ENCODE measurements at places on chromosomes 3 and 15. TPM values are rescaled to one million over a fixed set of nuclear protein-coding genes. Genes with fewer than 3 reads are reported as not detected.

GRCh38 chr3:153783106-153783505, 338.1 kb upstream of the ARHGEF26 start:
- H3K27me3 ChIP-seq: no peaks in the 10 kb centered on the region
- no peaks in the 10 kb centered on the region for H3K36me3 ChIP-seq
- H3K4me3 ChIP-seq: no peak overlapping the region
- DNase-seq: no peak
- peak overlapping the region; percentile 58 for H3K27ac ChIP-seq
- no peaks in the 10 kb centered on the region for H3K4me1 ChIP-seq

The CCDC33 gene
- 0.11 TPM for total RNA-seq

- no peaks in the 10 kb centered on the region for H3K4me1 ChIP-seq
- no peak overlapping the region for H3K4me3 ChIP-seq
- no peaks in the 10 kb centered on the region for H3K36me3 ChIP-seq
- H3K27me3 ChIP-seq: no peaks in the 10 kb centered on the region
Observed at GRCh38 chr3:59277816-59278215, 228.0 kb upstream of the CFAP20DC start.

DNA sequence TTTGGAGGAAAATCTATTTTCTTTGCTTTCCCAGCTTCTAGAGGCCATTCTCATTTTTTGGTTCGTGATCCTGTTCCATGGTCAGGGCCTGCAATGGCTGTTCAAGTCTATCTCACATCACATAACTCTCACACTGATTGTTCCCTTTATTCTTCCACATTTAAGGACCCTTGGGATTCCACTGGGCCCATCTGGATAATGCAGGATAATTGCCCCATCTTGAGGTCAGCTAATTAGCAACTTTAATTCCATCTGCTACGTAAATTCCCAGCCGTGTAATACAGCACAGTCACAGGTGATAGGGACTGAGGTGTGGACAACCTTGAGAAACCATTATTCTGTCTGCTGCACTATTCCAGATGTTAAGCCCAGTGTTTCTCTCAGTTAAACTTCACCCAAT, 311.6 kb upstream of the CNTN4 start:
- H3K4me3 ChIP-seq: no peak overlapping the region
- H3K27ac ChIP-seq: no peak overlapping the region
- DNase-seq: no peak
- no peaks in the 10 kb centered on the region for H3K4me1 ChIP-seq
- H3K36me3 ChIP-seq: no peaks in the 10 kb centered on the region

GRCh38 chr3:42668793-42669217, 15.3 kb downstream of the ZBTB47 start:
- H3K4me1 ChIP-seq: peaks cover 42% of the 10 kb centered on the region
- H3K4me3 ChIP-seq: no peak overlapping the region
- no peaks in the 10 kb centered on the region for H3K27me3 ChIP-seq
- DNase-seq: no peak
- H3K36me3 ChIP-seq: no peaks in the 10 kb centered on the region

DNA sequence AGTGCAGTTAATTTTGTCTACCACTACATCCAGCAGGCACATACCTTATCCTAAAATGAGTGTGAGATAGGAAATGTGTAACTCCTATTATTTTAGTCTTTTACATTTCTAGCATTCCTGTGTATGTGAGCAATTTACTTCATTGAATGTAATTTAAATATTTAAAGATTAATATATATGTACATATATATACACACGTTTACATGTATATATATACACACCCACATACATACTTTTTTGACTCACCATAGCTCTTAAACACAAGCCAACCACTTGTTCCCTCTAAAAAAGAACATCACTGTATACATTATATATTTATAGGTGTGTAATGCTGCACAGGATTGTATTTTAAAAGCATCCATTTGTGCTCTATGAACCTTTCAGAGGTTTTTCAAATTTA, 425.6 kb upstream of the NECTIN3 start:
- H3K4me1 ChIP-seq: no peaks in the 10 kb centered on the region
- H3K27me3 ChIP-seq: no peaks in the 10 kb centered on the region
- no peak for DNase-seq
- H3K4me3 ChIP-seq: no peak overlapping the region
- H3K27ac ChIP-seq: no peak overlapping the region

- H3K27me3 ChIP-seq: peaks cover 91% of the 10 kb centered on the region
- H3K36me3 ChIP-seq: no peaks in the 10 kb centered on the region
- no peak overlapping the region for H3K4me3 ChIP-seq
- peaks cover 16% of the 10 kb centered on the region for H3K4me1 ChIP-seq
Observed at GRCh38 chr15:69662645-69663000, 210.0 kb downstream of the RPLP1 start.

DNA sequence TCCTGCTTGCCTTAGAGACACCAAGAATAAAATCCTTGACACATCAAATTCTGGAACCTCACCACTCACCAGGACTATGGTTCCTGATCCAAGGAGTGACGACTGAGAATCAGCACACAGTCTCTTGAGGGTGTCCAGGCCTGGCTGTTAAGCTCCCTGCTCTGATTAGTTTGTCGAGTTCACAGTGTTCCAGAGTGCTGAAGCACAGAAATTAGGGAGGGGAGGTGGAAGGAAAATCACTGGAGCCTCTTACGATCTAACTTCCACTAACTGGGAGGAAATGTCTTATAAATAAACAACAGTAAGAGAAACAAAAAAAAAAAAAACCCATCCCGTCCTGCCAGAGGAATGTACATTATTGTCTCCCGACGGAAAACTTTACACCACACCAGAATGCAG, 330.2 kb downstream of the TIGIT start:
- peak; percentile 48 for DNase-seq
- peaks cover 92% of the 10 kb centered on the region for H3K4me1 ChIP-seq
- peak overlapping the region; percentile 95 for H3K27ac ChIP-seq
- peak overlapping the region; percentile 68 for H3K4me3 ChIP-seq

The ATP13A4 gene
- 0.52 TPM for total RNA-seq

GRCh38 chr3:43640681-43641080, 18.9 kb upstream of the ANO10 start:
- H3K4me3 ChIP-seq: no peak overlapping the region
- no peaks in the 10 kb centered on the region for H3K36me3 ChIP-seq
- H3K4me1 ChIP-seq: no peaks in the 10 kb centered on the region
- DNase-seq: no peak

GRCh38 chr3:123202451-123202850, 708 bp downstream of the SEC22A start:
- no peaks in the 10 kb centered on the region for H3K36me3 ChIP-seq
- H3K4me1 ChIP-seq: peaks cover 23% of the 10 kb centered on the region
- peak overlapping the region; percentile 97 for H3K4me3 ChIP-seq
- H3K27ac ChIP-seq: peak overlapping the region; percentile 84
- no peaks in the 10 kb centered on the region for H3K27me3 ChIP-seq

- no peaks in the 10 kb centered on the region for H3K4me1 ChIP-seq
- H3K36me3 ChIP-seq: no peaks in the 10 kb centered on the region
- H3K27me3 ChIP-seq: no peaks in the 10 kb centered on the region
Observed at GRCh38 chr3:190034446-190034845, 86.3 kb downstream of the P3H2 start.

GRCh38 chr15:74427607-74428441, 5.9 kb downstream of the SEMA7A start:
- H3K36me3 ChIP-seq: no peaks in the 10 kb centered on the region
- H3K4me1 ChIP-seq: peaks cover 21% of the 10 kb centered on the region
- H3K27me3 ChIP-seq: peaks cover 8% of the 10 kb centered on the region
- no peak overlapping the region for H3K4me3 ChIP-seq
- no peak for DNase-seq

DNA sequence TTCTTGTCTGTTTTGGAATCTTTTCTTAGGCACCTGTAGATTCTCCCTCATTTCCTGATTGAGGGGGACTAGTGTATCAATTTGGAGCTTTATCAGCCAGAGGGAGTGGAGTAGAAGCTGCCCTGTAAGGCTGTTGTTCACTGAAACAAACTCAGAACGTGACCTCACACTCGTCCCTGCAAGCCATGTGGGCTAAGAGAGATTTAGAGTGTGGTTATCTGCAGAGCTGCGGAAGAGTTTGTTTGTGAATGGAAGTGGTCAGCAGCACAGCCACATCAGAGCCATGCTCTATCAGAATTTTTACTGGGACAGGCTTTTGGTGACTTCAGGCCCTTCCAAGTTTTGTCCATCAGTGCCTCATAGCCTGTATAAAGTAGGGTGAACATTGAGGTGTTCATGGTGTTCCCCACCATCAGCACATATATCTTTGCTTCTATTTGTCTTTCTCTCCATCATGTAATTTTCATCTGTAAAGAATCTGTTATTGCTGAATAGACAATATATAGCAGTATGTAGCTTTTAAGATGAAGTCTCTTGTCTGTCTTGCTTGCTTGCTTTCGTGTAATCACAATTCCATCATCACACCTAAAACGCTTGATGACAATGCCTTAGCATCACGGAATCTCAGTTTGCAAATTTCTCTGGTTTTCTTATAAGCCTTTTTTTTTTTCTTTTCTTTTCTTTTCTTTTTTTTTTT, 37.0 kb downstream of the LARS2 start:
- H3K36me3 ChIP-seq: peaks cover 43% of the 10 kb centered on the region
- H3K4me3 ChIP-seq: no peak overlapping the region
- no peaks in the 10 kb centered on the region for H3K4me1 ChIP-seq
- DNase-seq: no peak
- H3K27me3 ChIP-seq: no peaks in the 10 kb centered on the region

- peak overlapping the region; percentile 83 for H3K27ac ChIP-seq
- peaks cover 18% of the 10 kb centered on the region for H3K36me3 ChIP-seq
- H3K4me1 ChIP-seq: peaks cover 43% of the 10 kb centered on the region
- H3K4me3 ChIP-seq: peak overlapping the region; percentile 12
Observed at GRCh38 chr15:101162701-101163483, 89.0 kb downstream of the CHSY1 start.

GRCh38 chr3:138119423-138119766, 4.0 kb upstream of the DZIP1L start:
- H3K27me3 ChIP-seq: no peaks in the 10 kb centered on the region
- peaks cover 20% of the 10 kb centered on the region for H3K4me1 ChIP-seq
- no peaks in the 10 kb centered on the region for H3K36me3 ChIP-seq
- H3K4me3 ChIP-seq: no peak overlapping the region
- DNase-seq: no peak

The CTXN2 gene
- total RNA-seq: not detected

DNA sequence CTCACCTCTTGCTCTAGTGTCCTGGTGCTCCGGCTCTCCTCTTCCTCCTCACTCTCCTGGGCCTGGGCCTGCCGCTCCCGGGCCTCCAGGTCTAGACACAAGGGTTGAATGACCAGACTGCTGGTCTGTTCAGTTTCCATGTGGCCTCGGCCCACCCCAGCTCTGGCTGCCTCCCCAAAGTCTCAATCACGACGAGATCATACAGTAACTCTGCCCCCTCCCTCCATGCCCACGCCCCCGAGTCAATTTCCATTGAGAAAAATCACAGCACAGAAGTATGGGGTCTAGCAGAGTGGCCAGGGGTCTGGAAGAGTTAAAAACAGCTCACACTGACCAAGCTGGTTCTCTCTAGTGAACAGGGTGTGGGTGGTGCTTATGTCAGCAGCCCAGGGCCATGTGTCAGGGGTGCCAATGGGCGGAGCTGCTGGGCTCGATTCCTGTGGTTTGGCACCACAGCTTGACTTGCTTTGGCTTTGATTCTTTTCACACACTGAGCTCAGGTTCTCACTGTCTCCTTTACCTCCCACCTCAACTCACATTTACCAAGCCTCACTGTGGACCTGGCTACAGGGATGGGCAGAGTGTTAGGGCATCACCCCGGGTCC, 6.9 kb downstream of the C15orf62 start:
- peaks cover 84% of the 10 kb centered on the region for H3K36me3 ChIP-seq
- H3K4me1 ChIP-seq: no peaks in the 10 kb centered on the region
- no peak overlapping the region for H3K4me3 ChIP-seq
- no peak overlapping the region for H3K27ac ChIP-seq
- H3K27me3 ChIP-seq: no peaks in the 10 kb centered on the region
